ENCODE measurements at places on chromosomes 2 and 18.

GRCh38 chr2:122055521-122055931, 300.1 kb downstream of the TSN start:
- no peak for DNase-seq

DNA sequence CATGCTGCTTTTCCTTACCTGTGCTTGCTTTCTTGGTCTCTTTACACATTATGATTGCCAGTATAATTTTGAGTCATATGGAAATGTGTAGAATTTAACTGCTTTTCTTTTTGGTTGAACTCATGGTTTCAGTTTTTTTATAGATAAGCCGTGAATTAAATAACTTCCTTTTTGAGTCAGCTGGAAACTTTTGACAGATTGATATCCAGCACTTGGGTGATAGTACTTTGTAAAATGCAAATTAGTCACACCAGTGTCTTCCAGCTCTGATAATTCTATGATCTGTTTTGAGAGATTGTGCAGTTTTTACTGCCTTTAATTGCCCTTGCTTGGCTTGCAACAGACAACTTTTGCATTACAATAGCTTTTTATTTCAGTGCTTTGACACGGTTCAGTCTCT, 86.4 kb downstream of the NCOA1 start:
- DNase-seq, result peak; percentile 28

- no peak for DNase-seq
These were observed 2.0 kb downstream of the ITGA6 start for GRCh38 chr2:172429301-172429968.

GRCh38 chr18:12645751-12646203, 12.1 kb downstream of the SPIRE1 start:
- no peak for DNase-seq

GRCh38 chr2:36193680-36194079, 161.9 kb upstream of the CRIM1 start:
- DNase-seq, result no peak

GRCh38 chr2:111624411-111625156, 259.4 kb downstream of the ANAPC1 start:
- DNase-seq, result no peak

DNA sequence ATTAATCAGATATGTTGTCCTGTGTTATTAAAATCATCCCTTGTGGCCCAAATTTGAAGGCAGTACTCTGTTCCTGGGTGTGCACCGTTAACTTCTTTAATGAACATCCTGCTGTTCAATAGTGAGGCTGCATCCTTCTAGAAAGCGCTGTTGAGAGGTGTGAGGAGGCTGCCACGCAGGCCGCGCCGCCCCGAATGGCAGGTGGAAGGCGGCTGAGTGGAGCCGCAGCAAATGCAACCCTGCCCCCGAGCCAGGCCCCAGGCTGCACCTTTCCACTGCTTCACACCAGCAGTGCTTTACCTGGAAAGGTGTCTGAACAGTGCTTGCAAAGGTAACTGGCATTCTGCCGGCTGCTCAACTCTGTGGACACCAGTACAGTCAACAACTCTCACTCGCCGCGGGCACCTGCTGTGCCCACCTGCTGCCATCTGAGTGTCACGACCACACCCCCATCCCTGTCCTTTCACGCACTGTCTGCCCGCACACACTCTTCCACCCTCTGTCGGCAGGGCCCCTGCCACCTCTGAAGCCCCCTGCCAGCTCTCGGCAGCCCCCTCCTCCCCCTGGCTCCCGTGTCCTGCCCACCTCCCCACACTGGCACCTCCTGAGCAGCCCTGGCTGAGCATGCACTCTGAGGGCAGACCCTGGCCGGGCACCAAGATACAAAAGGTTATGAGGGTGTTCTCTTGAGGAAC, 70.9 kb downstream of the ODC1 start:
- DNase-seq, result no peak

- DNase-seq, result no peak
These were observed 158.8 kb upstream of the HDAC4 start for GRCh38 chr2:239559417-239560261.

- no peak for DNase-seq
These were observed 750.2 kb downstream of the CCDC85A start for GRCh38 chr2:56933976-56934375.

DNA sequence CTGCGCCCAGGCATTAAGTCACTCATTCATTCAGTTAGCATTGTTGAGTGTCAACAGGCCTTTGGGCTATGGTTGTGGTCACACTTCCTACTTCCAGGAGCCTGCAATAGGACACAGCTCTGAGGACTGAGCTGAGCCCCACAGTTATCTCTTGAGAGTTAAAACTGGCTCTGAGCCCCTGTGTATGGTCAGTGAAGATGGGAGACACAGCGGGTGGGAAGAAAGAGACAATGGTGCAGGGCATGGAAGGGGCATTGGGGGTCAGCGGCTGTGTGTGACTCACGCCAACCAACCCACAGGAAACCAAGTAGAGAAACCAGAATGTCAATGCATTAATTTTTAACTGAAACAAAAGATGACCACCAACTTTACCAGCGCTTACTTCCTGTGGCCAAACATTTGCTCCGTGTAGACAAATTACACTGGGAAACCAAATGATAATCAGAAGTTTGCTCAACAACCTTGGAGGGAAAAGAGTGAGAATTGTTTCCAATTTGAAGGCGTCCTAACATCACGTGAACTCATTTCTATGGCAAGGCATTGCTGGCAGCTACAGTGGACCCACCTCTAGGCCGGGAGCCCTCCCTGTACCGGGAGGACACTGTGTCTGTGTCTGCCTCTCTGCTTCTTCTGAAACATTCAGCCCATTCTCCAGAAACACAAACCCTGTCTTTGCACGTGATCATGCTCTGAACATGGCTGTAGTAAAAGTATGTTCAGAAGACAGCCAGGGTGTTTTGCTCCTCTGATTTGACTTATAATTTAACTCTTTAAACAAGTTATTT, 212.0 kb upstream of the ID2 start:
- no peak for DNase-seq

DNA sequence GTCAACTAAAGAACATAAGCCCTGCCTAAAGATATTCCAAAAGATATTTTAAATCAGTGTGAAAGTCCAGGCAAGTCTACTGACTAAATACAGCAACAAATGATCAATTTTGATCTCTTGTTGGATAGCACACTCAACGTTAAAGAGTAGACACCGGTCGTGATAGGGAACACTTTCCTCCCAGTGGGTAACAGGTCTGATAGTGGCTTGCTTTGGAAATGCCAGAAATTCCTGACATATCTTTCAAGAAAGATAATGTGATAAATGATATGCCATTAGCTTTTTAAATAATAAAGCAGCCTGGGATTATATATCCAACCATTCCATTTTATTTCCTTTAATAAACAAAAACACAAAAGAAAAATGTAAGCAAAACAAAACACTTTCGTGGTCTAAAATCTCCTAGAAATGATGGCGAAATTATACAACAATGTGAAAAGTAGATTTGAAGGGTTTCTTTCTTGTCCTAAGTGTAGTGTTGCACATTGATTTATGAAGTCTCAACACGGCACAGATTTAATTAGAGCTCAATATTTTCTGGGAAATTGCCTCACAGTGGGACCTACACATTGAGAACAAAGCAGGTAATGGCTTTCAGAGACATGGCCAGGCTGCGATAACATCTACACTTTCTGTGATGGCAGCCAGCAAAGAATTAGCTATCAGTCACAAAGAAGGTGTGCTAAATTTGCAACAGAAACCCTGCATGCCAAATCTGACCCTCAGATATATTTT, 158.6 kb downstream of the PPP1R1C start:
- DNase-seq, result no peak

- no peak for DNase-seq
These were observed 93.5 kb downstream of the LPIN1 start for GRCh38 chr2:11839916-11840315.

DNA sequence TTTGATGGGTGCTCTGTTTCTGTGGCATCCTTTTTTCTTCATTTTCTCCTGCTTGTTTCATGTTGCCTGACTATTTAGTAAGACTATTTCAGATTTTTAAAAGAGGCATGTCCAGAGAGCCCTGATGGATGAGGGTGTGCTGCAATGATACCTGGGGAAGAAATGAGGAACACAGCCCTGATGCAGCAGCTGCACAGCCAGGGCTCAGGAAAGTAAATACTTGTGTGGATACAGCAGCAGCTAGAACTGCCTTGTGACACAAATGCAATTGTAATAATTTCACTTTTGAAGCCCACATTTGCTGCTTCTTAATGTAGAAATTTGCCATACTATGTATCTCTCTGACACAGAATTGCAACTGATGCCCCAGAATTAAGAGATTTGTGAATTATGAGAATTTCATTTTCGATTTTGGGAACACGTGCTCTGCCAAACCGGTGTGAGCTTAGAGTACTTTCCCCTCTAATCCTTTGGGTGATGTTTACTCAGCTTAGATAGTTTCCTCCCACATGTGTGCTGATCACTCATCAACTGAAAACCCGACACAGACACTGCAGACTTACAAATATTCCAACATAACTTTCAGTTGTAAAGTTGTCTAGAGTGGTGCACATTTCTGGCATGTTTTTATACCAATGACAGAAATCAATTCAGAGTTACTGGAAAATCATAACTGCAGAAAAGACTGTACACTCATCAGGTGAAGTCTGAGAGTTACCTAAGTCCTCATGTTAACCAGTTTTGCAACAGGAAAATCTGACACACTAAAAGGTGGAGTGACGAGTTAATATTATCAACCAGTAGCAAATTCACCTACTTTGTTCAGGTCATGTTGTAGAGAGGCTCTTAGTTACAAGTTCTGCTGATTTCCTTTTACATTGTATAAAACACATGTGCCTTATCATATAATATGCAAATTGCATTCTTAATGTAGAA, 383.4 kb downstream of the CBLN2 start:
- DNase-seq, result no peak

- DNase-seq, result no peak
These were observed 91.3 kb upstream of the RBBP8 start for GRCh38 chr18:22841840-22842239.

- no peak for DNase-seq
These were observed 391.3 kb downstream of the SETBP1 start for GRCh38 chr18:45071956-45072355.

DNA sequence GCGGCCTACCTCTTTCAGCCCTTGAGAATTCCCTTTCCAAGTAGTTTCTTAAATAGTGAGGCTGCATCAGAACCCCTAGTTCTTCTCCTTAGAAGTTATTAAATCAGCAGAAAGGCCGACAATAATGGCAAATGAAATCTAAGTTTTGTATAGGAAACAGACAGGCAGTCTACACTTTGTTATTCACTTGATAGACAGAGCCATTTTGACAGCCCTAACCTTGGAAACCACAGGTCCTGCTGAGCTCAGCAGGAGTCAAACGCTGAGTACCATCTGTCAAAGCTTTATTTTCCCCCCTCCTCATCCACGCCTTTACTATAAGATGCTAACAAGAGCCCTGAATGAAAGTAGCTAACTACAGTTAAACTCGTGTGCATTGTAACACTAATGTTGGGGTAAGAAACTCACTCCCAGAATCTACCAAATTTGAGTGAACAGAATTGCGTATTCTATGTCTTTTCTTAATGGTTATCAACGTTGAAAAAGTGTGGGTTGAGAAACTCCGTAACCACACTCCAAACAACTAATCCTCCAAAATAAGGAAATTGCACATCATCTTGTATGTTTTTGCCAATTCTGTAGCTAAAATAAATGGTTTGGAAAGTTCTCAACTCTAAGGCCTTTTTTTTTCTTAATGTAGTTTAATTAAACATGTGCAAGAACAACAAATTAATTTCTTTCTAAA, 90.6 kb upstream of the EFEMP1 start:
- DNase-seq, result no peak

- no peak for DNase-seq
These were observed 467.5 kb downstream of the XIRP2 start for GRCh38 chr2:167355821-167356220.

Data from CD4-positive, alpha-beta T cell treated with Interleukin-15 for 4 hours (primary cell).